CD4-positive, alpha-beta T cell (primary cell): ENCODE measurements at places on chromosomes 13 and 19.

GRCh38 chr19:55206664-55207500 lies 2.4 kb downstream of the PTPRH start:
- peak; percentile 56 for DNase-seq

DNA sequence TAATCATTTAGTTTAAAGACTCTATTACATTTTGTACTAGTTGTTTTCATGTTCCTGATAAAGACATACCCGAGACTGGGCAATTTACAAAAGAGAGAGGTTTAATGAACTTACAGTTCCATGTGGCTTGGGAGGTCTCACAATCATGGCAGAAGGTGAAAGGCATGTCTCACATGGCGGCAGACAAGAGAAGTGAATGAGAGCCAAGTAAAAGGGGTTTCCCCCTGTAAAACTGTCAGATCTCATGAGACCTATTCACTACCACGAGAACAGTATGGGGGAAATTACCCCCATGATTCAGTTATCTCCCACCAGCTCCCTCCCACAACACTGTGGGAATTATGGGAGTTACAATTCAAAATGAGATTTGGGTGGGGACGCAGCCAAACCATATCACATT lies 129.2 kb downstream of the PAN3 start:
- DNase-seq = no peak

GRCh38 chr19:38534574-38534973 lies 83.2 kb downstream of the MAP4K1 start:
- no peak for DNase-seq

DNA sequence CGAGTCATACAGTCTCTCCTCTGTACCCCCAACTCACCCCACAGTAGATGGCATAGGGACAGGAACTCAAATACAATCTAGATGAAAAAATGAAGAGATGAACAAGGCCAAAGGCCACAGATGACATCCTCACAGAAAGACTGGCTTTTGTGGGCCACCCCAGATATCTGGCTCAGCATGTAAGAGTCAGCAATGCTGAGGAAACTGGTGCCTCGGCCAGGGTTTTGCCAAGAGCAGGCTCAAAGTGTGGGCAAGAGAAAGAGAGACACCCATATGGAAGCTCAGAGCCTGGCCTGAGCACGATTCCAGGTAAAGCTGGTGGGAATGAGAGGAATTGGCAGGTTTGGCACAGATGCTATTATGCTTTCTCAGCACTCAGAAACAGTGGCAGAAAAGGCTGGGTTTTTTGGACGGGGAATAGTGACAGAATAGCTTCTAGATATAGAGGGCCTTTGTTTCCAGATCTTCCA lies 460.6 kb downstream of the FOXO1 start:
- DNase-seq = no peak

DNA sequence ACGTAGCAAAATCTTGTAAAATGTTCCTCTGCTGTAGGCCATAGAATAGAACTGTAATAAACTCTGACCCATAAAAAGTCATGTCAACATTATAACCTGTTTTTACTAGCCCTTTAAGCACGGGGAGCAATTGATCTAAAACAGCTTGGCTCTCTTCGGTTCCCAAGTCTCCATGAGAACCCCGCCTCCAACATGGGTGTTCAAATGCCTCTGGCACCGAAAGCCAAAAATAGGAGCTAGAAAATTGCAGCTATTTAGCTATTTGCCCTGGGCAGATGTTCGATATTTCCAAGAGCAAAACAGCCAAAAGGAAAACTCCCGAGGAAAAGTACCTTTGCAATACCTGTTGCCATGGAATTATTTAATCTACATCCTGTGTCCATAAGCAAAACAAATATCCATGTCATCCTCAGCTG lies 563.1 kb downstream of the EFNB2 start:
- DNase-seq = no peak

DNA sequence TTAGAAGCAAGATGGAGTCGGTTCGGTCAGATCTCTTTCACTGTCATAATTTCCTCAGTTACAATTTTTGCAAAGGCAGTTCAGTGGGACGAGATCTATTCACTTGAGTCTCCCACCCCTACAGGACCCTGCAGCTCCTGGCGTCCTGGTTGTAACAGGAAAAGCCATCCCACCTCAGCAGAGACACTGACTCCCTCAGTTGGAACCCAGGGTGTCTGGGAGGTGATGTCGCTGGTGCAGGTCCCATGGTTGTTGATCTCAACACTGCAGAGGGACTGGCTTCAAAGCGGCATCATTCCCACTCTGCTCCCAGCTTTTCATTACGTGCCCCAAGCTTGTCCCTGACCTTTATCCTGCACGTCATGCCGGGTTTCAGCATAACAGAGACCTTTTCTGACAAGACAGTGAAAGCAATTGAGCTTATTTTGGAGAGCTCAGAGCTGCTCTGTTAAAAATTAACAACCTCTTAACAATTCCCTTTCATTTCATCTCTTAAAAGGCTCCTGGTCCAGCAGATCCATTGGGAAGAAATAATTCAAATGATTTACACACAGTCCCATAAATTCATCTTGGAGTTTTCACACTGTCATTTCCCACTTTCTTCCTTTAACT lies 17.6 kb upstream of the COG3 start:
- DNase-seq = no peak

DNA sequence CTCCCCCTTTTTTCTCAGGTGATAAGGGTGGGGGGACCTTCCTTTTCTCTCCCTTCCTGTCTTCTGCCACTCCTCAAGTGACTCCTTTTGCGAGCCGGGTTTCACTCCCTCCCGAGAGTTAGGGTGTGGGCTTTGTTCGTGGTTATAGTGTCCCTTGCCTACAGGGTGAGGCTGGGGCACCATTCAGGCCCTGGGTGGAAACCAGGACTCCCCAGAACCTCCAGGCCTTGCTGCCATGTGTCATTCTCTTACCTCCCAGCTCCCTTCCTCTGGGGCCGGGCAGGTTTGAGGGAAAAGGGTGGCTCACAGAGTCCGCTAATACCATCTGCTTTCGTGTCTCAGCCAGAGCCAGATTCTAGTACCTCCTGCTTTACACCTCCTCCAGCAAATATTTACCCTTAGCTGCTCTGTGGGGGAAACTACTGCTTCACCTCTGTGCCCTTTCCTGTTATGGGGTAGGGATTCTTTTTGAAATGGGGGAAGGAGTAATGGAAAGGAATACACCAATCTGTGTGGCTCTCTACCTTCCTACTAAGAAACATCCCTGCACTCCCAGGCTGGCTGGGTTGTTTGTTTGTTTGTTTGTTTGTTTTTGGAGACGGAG lies 2.8 kb downstream of the ACTN4 start:
- no peak for DNase-seq

DNA sequence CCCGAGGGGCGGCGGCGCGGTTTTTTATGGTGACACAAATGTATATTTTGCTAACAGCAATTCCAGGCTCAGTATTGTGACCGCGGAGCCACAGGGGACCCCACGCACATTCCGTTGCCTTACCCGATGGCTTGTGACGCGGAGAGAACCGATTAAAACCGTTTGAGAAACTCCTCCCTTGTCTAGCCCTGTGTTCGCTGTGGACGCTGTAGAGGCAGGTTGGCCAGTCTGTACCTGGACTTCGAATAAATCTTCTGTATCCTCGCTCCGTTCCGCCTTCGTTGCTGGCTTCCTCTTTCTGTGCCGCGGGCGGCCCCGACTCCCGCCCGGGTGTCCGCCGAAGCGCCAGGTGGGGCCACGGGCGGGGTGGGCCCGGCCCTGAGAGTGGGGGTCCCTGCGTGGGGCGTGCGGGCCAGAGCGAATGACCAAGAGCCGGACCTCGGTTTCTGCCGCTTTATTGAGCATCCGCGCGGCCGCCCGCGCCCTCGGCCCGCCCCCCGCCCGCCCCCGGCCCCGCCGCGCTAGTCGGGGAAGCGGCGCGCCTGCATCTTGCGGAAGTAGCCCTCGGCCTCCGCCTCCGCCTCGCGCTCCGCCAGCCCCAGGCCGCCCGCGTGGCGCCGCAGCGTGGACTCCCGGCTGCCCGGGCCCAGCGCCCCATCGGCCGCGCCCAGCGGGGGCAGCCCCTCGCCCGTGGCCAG lies 9.6 kb downstream of the PLPPR3 start:
- DNase-seq = no peak

- DNase-seq = no peak
These were observed 293.9 kb upstream of the HTR2A start for GRCh38 chr13:47190696-47191305.

DNA sequence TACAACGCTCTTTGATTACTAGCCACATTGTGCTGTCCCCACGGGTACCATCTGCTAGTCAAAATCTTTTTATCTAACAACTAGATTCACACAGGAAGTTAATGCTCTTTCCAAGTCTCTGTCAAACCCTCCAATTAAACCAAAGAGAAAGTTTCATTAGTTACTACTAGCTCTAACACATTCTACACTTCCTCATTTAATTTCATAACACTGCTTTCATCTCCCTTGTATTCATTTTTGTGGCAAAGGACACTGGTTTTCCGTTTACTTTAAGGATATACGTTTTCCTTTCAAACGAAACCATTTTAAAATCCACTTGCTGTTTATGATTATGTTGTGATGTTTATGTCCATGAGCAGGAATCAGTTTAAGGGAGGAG lies 5.3 kb downstream of the DYRK1B start:
- no peak for DNase-seq

GRCh38 chr19:17784201-17785008 lies 10.5 kb upstream of the B3GNT3 start:
- peak; percentile 62 for DNase-seq

DNA sequence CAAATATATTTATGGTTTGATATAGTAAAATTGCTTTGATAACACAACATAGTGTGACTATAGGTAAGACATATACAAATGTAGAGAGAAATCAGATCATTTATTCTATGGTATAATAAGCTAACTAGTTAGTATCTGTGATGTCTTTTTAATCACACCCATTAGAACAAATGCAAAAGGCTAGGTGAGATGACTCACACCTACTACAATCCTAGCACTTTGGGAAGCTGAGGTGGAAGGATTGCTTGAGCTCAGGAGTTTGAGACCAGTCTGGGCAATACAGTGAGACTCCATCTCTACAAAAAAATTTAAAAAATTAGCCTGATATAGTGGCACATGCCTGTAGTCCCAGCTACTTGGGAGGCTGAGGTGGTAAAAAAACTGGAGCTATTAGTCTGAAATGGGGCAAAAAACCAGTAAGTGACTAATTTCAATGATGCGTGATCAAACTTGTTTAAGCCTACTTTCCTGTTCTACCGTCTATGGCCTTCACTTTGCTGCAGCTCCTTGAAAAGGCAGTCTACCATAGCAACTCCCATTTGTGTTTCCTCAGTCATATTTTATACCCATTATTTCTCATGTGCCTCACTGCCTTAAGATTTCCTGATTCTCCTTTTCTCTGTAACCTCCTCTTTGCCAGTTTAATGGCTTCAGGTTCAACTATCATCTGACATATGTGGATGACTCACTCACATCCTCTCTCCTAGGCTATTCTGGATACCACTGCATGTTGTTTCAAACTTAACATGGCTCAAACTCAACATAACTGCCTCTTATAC lies 12.5 kb downstream of the ALG5 start:
- no peak for DNase-seq

GRCh38 chr13:50280441-50280937 lies 265.2 kb downstream of the KCNRG start:
- no peak for DNase-seq

DNA sequence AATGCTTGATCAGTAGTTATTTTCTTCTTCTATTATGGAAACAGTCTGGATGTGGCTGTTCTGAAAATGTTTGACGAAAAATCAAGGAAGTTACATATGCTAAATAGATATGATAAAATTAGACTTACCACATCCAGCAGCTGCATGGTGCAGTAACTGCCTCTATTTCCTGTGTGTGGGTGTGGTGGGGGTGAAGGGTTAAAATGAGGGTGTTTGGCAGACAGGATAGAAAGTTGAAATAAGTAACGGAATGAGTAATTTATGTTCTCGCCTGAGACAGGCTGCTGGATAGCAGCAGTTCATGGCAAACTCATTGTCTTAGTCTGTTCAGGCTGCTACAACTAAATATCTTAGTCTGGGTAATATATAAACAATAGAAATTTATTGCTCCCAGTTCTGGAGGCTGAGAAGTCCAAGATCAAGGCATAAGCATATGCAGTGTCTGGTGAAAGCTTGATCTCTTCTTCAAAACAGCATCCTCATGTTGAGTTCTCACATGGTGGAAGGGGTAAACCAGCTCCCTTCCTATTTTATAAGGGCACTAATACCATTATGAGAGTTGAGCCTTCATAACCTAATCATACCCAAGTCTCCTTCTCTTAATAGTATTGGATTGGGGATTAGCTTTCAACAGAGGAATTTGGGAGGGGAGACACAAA lies 1248.9 kb downstream of the SLITRK5 start:
- no peak for DNase-seq

GRCh38 chr19:29766100-29766499 lies 45.7 kb upstream of the CCNE1 start:
- DNase-seq = no peak

DNA sequence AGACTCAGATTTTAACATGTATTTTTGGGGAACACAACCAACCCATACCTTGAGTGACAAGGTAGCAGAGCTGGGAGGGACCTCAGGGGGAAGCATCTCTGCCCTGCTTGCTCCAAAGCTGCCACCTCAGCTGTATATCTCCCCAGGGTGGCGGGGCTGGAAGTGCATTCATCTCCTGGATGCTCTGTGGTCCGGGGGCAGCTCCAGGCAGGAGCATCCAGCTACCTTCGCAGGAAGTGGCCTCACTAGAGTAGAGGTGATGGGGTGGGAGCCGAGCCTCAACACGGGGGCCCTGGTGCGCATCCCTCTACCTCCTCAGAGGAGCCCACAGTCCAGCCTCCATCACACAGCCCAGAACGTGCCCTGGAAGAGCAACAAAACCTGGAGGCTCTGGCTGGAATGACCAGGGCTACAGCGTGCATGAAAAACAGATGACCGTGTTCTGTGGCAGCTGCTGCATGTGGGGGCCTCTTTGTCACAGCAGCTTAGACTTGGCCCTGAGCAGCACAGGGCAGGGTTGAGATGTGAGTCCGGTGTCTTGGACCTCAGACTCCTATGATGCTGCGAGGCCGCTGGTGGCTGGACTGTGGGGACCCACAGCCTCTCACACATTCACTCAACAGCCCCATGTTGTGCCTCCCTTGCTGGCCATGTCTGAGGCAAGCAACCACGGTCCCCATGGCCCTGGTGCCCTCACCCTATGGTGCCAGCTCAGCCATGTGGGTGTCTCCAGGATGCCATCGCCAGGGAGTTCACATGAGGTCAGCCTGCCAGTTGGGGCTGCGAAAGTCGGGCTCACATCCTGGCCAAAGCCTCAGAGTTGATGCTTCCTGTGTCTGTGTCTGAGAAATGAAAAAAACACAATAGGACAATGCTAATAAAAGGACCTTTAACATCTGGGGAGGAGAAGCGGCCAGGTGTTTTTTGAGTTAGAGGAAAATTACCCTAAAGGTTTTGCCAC lies 17.1 kb upstream of the GAS6 start:
- DNase-seq = no peak
